ENCODE measurements at places on chromosomes 2 and 18. TPM values are rescaled to one million over a fixed set of nuclear protein-coding genes. Genes with fewer than 3 reads are reported as not detected.

The SPDYA gene
- total RNA-seq, result 1.2 TPM

The PTPRN gene
- 1.9 TPM for total RNA-seq

The CCDC195 gene
- total RNA-seq, result not detected

The NEUROD1 gene
- not detected for total RNA-seq

Data from thyroid gland (tissue), 4 donors.